ENCODE measurements at places on chromosomes 5 and 9.

- DNase-seq, result no peak
These were observed 85.1 kb downstream of the AMBP start for GRCh38 chr9:113992994-113993393.

DNA sequence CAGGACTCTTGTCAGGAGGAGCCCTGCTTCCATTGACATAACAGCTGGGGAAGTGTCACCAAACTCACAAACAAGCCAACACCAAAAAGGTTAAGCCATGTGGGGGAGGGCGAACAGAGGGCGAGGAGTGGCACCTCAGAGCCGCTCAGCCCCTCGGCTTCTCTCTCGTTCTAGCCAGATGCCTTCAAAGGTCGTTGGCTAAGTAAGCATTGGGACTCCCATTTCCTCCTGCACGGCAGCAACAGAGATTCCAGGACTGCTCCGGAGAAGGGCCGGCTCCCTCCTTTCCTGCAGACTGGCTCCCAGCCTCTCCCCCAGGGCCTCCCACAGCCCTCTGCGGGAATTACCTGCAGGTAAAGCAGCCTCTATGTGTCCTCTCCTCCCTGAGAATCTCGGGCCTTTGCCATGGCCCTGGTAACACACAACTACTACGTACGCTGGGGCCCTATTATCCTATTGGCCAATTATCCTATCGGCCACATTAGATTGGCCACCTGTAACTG lies 52.1 kb upstream of the RNU6ATAC start:
- no peak for DNase-seq

DNA sequence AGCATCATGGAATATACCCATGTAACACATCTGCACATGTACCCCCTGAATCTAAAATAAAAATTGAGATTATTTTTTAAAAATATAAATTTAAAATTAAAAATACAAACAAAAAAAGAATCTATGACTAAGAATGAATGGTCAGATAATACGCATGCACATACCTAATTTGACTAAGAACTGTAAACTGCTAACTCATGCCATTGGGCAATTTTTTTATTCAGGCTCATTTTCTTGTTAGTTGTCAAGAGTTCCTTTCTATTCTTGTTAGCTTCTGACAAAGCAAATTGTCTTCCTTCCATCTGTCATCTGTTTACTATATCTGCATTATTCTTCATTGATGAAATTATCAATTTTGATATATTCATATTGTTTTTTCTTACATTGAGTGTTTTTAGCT lies 69.5 kb upstream of the HAND1 start:
- no peak for DNase-seq

GRCh38 chr9:94861589-94862272 lies 135.2 kb downstream of the AOPEP start:
- no peak for DNase-seq

DNA sequence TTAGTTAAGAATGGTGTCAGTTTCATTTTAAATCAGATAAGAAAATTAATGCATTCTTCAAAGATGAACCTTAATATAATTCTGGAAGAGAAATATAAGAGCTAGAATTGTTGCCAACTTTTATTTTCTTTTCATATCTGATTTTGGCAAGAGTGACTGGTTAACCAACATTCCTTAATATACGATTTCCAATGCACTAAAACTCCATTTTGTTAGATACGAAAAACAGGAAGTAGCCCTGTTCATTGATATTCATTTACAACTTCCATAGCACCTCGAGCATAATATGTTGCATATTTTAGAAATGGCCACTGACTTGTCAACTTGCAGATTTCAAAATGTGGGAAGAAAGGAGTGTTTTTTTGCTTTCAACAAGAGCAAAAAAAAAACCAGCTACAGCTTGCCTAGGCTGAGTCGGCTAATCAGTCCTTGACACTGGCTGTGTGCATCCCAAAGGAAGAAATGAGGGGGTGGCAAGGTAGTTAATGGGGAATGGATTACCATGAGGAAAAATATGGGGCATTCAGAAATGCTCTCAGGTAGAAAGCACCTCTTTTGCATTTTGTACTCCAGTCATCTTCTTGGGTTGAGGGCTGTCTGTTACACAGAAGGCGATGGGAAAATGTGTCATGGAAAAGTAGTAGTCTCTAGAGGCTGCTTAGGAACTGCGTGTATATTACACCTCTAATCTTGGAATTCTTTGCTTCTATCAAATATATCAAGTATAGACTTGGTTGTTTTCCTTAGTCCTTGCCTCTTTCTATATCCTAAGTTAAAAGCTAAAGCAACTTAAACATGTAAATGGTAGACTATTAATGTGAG lies 3.9 kb downstream of the MAP3K1 start:
- DNase-seq, result peak; percentile 74

DNA sequence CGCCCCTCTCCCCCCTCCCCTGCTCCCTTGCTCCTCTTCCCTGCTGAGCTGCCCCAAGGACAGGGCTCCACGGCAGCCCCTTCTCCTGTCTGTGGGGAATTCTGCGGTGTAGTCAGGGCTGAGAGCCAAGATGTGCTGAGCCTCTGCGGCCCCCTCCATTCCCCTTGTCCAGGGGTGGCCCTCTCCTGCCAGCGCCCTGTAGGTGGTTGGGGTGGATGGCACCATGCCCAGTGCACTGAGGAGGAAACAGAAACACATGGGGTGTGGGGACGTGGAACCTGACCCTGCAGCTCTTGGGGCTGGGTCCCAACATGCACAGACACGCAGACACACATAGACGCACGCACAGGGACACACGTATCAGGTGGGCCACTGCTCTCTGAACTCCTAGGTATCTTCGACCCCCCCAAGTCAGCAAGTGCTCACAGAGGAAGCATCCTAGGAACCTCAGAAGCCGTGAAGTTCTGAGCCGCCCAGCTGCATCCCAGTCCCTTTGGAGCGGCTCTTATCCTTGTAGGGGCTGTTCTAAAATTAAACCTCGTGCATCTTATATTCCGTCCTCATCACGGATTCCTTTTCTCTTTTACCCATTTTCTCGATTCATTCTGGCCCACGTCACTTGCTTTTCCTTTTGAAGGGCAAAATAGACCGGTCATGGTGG lies 64.8 kb downstream of the HMCN2 start:
- no peak for DNase-seq

GRCh38 chr5:207599-207998 lies 10.4 kb downstream of the CCDC127 start:
- no peak for DNase-seq

GRCh38 chr5:86625148-86625547 lies 7.4 kb downstream of the COX7C start:
- no peak for DNase-seq

DNA sequence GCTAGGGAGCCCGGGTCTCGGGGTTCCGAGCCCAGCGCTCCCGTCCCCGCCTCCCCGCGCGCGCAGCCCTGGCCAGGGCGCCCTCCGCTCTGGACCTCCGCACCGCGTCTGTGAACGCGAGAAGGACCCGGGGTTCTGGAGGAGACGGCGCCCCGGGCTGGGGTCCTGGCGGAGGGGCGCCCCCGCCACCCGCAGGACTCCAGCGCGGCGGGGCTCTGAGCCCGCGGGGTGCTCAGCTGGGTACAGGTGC lies 431 bp downstream of the TMOD1 start:
- no peak for DNase-seq

DNA sequence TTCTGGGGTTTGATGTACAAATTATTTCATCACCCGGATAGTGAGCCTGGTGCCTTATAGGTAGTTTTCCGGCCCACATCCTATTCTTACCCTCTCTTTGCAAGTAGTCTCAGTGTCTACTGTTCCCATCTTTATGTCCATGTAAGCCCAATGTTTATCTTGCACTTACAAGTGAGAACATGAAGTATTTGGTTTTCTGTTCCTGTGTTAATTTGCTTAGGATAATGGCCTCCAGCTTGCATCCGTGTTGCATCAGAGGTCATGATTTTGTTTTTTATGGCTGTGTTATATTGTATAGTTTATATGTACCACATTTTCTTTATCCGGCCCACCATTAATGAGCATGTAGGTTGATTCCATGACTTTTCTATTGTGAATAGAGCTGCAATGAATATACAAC lies 136.5 kb downstream of the PRR16 start:
- no peak for DNase-seq

DNA sequence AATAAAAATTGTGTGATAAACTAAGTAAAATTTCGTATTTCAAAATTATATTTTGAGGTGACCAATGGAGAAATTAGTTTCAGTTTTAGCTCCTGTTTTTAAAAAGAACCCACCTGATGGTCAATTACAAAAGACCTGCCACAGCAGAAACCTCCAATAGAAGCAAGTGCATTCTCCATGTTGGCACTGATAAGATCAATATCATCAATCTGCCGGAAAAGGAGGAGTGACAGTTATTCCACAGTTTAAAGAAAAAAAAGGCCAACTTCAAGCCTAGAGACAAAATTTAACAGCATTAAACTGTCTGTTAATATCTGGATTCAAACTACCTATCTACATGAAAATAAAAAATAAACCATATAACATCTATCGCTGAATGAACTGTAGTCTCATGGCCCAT lies 67.7 kb downstream of the SPTLC1 start:
- DNase-seq, result no peak

GRCh38 chr9:126334721-126335621 lies 8.3 kb downstream of the MVB12B start:
- peak; percentile 74 for DNase-seq

GRCh38 chr9:108109927-108110690 lies 620.5 kb upstream of the KLF4 start:
- DNase-seq, result no peak
